ENCODE measurements at places on chromosomes 6 and 20.

GRCh38 chr20:54029176-54029575 is 41.2 kb downstream of the BCAS1 start:
- DNase-seq = peak; percentile 55

GRCh38 chr20:62785393-62785792 is 10.9 kb upstream of the MRGBP start:
- DNase-seq = no peak

- no peak for DNase-seq
These were observed 34.8 kb downstream of the HFE start for GRCh38 chr6:26122005-26122388.

DNA sequence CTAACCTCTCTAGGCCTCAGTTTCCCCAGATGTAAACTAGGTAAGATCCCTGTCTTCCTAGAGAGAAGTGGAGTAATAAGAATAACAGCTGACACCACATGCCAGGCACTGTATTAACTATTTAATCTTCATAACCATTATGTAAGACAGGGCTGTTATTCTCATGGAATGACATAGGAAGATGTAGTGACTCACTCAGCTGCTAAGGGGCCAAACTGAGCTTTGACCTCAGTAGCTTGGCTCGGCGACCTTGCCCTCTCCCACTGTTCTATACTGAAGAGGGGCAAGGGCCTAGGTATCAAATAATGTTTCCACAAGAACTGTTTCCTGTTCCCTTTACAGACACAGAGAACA is 2.9 kb upstream of the MDGA1 start:
- no peak for DNase-seq

- no peak for DNase-seq
These were observed 33.8 kb upstream of the MRPS10 start for GRCh38 chr6:42251500-42251899.

Data from lower leg skin (tissue), 4 donors.